Stimulated activated CD4-positive, alpha-beta T cell treated with anti-CD3 and anti-CD28 coated beads, TNF-alpha, amount 100 ng/mL, for 1 hour (primary cell): ENCODE measurements at places on chromosomes 5 and 9.

- no peak for DNase-seq
These were observed 563.2 kb downstream of the NR2F1-AS1 start for GRCh38 chr5:93017849-93018248.

GRCh38 chr5:54175-54730, 37.7 kb upstream of the PLEKHG4B start:
- no peak for DNase-seq

DNA sequence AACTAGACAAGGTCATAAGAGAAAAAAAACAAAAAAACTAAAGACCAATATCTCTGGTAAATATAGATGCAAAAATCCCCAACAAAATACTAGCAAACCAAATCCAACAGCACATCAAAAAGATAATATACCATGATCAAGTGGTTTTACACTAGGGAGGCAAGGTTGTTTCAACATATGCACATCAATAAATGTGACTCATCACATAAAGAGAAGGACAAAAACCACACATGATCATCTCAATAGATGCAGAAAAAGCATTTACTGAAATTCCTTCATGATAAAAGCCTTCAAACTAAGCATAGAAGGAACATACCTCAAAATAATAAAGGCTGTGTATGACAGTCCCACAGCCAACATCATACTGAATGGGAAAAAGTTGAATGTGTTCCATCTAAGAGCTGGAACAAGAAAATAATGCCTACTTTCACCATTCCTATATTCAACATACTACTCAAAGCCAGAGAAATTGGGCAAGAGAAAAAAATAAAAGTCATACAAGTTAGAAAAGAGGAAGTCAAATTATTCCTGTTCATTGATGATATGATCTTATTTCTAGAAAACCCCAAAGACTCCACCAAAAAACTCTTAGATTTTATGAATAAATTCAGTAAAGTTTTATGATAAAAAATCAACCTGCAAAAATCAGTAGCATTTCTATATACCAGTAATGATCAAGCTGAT, 72.2 kb upstream of the FAM169A start:
- no peak for DNase-seq

GRCh38 chr9:124852121-124852828, 985 bp upstream of the WDR38 start:
- DNase-seq, result no peak

DNA sequence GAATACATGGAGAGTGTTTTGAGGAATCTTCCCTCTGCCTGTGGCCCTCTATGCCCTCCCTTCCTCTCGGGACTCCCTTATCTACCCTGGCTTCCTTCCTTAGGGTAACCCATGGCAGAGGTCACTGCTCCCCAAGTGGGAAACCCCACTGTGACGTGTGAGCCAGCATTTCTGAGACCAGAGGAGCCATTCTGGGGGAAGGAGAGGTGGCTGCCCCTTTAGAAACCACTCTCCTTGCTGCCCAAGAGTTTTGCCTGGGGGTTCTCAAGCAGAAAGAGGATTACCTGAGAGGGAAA, 23.1 kb downstream of the CCNJL start:
- DNase-seq, result no peak

- DNase-seq, result no peak
These were observed 467.1 kb downstream of the ZNF608 start for GRCh38 chr5:124279146-124279876.

- no peak for DNase-seq
These were observed 33.7 kb downstream of the SSBP2 start for GRCh38 chr5:81717226-81717625.

DNA sequence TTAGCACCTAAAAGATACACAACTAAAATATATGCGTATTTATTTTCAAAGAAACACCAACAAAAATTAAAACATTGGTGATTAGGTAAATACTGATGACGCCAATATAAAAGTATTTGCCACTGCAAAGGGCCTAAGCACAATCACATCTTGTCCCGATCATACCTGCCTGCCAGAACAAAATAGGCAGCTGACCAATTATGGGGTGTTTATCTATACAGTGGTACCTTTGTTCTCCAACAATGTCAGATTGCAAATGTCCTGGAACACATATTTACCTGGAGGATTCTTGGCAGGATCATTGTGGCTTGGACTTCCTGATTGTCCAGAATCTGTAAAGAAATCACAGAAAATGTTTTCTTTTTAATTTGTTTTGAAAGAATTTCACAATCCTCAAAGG, 134.5 kb downstream of the NFIB start:
- DNase-seq, result no peak
